ENCODE measurements at places on chromosomes 2 and 18. TPM values are rescaled to one million over a fixed set of nuclear protein-coding genes. Genes with fewer than 3 reads are reported as not detected.

SERPINB13 gene
- total RNA-seq = not detected

KHK gene
- total RNA-seq = 2.1 TPM

TMEM178A gene
- 4.7 TPM for total RNA-seq

MAP4K4 gene
- 77.2 TPM for total RNA-seq

LIMS3 gene
- total RNA-seq = 1.6 TPM

ALK gene
- 0.52 TPM for total RNA-seq

FAM237A gene
- total RNA-seq = not detected

MRPL44 gene
- 30.3 TPM for total RNA-seq

CNGA3 gene
- 0.52 TPM for total RNA-seq

TNP1 gene
- not detected for total RNA-seq

SERPINB11 gene
- total RNA-seq = not detected

PLB1 gene
- total RNA-seq = 1.0 TPM

CTIF gene
- total RNA-seq = 16.7 TPM

FAM161A gene
- total RNA-seq = 7.3 TPM

C2orf92 gene
- total RNA-seq = 4.7 TPM

CIB4 gene
- not detected for total RNA-seq

TCF7L1 gene
- total RNA-seq = 8.9 TPM

UGT1A7 gene
- not detected for total RNA-seq

UGT1A8 gene
- not detected for total RNA-seq

MARCHF7 gene
- total RNA-seq = 77.2 TPM

GLI2 gene
- total RNA-seq = 3.1 TPM

RTTN gene
- total RNA-seq = 43.8 TPM

AQP12B gene
- not detected for total RNA-seq

PDE11A gene
- 1.0 TPM for total RNA-seq

MAP3K19 gene
- total RNA-seq = not detected

VWC2L gene
- 0.52 TPM for total RNA-seq

GAREM2 gene
- 1.0 TPM for total RNA-seq

DSG3 gene
- not detected for total RNA-seq

TMEM182 gene
- 152 TPM for total RNA-seq

REG3A gene
- total RNA-seq = not detected

KIF5C gene
- 1.0 TPM for total RNA-seq

MYCN gene
- 7.3 TPM for total RNA-seq

RAPGEF4 gene
- total RNA-seq = 5.7 TPM

IL18RAP gene
- 2.6 TPM for total RNA-seq

EXOC6B gene
- 24.5 TPM for total RNA-seq

PIEZO2 gene
- total RNA-seq = 41.2 TPM

CRACDL gene
- 0.52 TPM for total RNA-seq

SRD5A2 gene
- not detected for total RNA-seq

CPO gene
- total RNA-seq = not detected

COL4A4 gene
- under 0.01 TPM for total RNA-seq

CNTNAP5 gene
- total RNA-seq = not detected

MYL1 gene
- total RNA-seq = 6,507 TPM

DLX1 gene
- not detected for total RNA-seq
